ENCODE measurements at places on chromosomes 2 and 18.

- DNase-seq, result no peak
Measured at GRCh38 chr2:166084301-166084700, 43.5 kb downstream of the SCN1A start.

DNA sequence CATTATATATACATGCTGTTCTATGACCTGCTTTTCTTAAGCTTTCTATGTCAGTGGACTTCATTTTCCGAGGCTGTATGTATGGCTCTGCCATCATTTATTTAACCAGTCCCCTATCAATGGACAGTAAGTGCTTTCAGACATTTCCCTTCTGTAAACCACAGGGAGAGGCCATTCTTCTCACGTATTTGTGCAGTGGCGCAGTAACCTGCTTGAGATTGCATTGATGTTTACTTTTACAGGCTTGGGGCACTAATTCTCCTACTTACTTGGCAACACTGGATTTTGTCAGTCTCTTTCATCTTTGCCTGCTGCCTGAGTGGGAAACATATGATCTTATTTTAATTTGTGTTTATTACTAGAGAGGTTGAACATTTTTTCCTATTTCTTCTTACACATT is 52.1 kb downstream of the BOLA3 start:
- no peak for DNase-seq

- DNase-seq, result no peak
Measured at GRCh38 chr2:23497063-23497462, 112.1 kb downstream of the KLHL29 start.

DNA sequence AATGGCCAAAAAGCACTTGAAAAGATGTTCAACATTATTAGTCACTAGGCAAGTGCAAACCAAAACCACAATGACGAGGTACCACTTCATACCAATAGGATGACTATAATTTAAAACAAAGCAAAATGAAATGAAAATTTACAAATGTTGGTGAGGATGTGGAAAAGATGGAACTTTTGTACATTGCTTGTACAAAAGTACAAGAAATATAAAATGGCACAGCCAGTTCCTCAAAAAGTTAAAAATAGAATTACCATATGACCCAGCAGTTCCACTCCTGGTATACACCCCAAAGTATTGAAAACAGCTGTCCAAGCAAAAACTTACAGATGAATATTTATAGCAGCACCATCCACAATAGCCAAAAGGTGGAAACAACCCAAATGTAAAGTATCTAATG is 107.8 kb upstream of the XPO1 start:
- DNase-seq, result no peak

DNA sequence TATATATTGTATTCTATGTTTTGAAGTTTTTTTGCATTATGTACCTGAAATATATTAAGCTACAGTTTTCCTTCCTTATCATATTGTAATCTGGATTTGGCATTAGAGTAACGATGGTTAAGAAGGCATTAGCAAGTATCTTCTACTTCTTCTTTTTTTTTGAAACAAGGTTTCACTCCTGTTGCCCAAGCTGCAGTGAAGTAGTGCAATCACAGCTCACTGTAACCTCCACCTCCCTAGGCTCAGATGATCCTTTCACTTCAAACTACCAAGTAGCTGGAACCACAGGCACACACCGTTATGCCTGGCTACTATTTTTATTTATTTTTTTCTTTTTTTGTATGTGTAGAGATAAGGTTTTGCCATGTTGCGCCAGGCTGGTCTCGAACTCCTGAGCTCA is 201.1 kb downstream of the ZNF804A start:
- DNase-seq, result no peak

DNA sequence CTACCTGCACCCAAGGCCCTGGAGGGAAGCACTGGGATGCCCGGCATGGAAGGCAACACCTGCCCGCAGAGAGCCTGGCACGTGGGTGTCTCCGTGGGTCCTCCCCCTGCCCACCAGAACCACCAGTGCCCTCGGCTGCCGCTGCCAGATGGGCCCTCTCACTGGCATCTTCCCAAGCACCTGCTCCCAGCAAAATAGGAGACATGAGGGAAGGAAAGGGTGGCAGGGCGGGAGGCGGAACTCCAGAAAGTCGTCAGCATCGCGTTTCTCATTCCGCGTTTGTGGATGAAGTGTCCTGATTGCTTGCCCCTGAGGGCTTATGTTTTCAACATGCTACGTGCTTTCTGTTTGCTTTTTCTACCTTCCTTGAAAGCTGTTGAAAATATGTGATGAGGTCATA is 8.8 kb upstream of the SNTG2 start:
- no peak for DNase-seq

DNA sequence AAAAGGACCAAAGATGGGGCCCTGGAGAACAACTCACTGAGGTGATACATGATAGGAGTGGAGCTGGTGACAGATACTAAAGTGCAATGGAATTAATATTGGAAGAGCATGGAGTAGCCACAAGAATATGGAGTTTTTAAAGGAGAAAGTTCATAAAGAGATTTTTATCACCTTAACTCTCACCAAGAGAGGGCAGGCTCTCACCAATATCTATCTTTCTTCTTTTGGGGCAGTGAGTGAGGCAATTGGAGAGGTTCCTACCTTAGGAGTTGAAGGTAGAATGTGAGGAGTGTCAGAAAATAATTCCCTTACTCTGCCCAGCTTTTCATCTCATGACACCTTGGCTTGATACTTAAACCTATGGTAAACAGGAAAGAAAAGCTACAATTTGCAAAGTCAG is 233.7 kb upstream of the CWC22 start:
- no peak for DNase-seq

DNA sequence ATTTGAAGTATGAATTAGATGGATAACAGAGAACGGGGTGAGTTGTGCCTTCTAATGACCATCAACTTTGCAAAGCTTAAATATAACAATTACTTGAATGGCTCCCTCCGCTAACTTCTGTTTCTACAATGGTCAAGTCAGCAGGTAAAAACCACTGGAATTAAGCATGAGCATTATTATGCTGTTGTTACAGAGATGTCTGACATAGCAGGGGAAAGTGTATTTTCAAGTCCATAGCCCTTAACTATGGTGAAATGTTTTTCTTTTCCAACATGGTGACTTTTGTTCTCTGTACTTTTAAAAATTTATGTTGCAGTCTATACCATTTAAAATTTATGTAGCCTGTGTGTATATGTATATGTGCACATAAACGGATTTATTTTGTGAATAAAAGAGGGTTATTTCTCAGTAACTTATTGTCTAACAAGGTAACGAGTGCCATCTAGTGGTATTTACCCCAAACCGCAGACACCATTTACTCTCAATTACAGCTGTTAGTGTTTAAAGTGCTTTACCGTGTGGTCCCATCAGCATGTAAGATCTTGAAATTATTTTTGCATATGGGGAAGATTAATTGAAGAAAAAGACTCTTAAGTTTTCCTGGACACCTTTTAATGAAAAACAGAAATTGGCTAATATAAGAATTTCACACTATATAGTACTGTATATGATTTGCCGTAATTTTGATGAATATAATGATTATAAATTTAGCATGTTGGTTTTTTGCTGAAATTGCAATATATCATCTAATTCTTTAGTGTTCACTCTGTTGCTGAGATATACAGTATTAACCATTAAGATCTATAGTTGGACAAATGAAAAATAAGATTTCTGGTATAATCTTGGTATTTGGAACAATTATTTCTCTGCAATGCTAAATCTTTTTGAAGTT is 78.2 kb downstream of the UBE2E3 start:
- DNase-seq, result no peak

GRCh38 chr2:122168799-122169198 is 413.3 kb downstream of the TSN start:
- DNase-seq, result no peak

DNA sequence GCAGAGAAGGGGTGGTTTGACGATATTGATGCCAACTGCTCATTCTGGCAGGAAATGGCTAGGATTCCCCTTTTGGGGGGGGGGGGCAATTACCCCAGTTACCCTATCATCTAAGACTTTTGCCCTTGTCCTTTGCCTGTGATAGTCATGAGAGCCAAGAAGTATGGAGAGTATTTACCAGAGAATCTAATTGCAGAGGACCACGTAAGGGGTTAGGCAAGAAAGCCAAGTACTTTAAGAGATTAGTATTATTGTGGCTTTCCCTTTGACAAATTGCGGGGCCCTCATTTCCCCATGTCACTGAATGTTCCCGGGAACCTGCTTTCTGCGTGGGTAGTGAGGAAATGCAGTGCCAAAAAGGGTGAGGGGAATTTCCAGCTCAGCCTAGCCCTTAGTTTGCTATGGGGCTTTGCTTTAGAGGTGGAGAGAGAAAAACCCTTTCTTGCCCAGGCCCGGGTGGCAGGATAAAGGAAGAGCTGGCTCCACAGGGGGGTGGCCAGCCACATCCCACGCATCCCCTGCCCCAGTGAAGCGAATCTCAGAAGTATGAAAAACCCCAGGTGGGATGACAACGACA is 1.5 kb downstream of the AQP4 start:
- no peak for DNase-seq

- no peak for DNase-seq
Measured at GRCh38 chr2:25377822-25378421, 36.2 kb upstream of the DNMT3A start.

DNA sequence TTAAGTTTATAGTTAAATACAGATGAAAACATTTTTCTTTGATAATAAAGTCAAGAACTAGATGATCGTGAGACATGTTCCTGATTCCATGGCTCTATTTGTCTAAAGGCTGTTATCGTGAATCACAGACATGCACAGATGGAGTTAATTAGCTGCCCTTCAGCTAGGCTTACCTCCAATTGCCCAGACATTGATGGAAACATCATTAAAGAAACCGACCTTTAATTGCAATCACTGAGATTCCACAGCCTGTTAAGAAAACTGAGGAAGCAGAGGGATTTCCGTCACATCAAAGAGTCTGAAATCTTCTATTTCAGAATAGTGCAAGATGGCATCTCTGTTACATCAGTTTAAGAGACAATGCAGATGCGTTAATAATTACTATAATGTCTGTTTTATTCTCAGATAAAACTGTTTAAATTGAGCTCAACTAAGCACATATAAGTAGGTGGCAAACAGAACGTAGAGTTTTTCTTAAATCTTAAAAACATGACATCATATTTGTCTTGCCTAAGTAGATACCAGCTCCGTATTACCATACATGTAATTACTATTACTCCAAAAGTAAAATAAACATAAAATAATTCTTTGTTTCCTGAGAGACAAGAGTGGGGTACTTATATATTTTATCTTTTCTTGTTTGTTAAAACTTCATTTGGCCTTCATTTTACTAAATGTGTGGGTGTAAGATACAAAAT is 23.9 kb upstream of the CRACDL start:
- DNase-seq, result no peak

DNA sequence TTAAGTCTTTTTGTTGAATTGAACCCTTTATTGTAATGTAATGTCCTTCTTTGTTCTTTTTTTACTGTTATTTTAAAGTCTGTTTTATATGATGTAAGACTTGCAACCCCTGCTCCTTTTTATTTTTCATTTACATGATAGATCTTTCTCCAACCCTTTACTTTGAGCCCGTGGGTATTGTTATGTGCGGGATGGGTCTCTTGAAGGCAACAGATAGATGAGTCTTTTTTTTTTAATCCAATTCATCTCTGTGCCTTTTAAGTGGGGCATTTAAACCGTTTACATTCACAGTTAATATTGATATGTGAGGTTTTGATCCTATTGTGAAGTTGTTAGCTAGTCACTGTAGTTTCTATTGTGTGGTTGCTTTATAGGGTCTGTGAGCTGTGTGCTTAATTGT is 120.6 kb downstream of the NCOA1 start:
- no peak for DNase-seq

DNA sequence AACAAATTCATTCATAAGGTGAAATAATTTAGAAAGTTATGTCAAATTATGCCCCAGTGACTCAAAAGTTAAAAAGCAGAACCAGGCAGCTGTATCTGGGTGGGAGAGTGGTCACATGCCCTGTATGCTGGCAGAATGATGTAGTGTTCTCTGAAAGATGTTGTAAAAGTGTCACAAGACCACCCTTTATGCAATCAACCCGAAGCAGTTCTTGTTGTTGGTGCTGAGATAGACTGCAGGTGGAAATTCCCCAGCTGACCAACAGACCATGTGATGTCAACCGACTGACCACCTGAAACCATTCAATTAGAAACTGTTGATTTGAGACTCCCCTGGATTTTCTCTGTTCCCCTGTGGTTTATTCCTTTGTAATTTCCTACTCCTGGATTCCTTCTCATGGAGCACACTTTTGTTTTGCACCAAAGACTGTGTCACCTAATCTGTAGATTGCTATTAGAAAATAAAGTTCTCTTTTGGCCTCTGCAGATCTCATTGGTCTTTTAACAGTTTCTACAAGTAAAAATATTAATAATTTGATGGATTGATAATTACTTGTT is 1341.3 kb upstream of the LRRTM1 start:
- no peak for DNase-seq

DNA sequence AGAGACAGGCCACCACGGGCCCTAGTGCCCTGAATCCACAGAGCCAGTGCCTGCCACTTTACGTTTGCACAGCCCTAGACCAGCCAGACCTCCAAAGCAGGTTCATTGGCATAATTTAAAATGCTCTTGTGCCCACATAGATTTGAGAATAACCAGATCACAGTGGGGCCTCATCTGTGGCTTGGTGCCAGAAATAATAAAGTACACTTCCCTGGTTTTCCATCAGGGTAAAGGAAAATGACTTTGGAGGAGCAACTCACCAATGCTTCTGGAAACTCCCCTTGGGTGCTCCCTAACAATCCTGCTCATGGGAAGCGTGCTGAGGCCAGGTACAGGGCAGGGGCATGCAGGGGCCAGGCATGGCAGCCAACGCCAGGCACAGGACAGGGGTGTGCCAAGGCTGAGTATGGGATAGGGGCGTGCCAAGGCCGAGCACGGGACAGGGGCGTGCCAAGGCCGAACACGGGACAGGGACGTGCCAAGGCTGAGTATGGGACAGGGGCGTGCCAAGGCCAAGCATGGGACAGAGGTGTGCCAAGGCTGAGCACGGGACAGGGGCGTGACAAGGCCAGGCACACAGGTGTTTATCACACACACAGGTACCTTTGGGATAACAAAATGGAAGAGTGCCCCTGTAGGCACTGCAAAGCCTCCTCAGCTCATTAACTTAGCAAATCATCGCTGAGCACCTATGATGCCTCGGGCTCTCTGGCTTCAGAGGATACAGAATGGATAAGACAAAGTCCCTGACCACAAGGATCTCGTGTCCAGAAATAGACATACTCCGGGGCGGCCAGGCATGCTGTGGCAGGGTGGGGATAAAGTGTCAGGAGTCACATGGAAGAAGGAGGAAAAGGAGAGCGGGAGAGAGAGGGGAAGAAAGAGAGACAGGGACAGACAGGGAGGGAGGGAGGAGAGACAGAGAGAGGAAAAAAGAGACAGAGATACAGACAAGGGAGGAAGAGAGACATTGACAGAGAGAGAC is 334.7 kb downstream of the EIPR1 start:
- DNase-seq, result no peak

DNA sequence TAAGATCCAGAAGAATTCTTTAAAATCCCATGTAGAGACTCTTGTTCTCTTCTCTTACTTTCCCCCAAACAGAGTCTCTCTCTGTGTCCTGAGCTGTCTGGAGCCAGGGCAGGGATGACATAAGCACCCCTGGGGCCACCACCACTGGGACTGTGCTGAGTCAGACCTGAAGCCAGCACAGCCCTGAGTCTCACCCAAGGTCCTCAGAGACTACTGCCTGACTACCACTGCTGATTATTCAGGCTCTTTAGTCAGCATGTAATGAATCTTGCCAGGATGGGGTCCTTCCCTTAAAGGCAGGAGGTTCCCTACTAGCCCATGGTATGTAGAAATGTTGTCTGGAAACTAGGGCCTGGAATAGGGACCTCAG is 34.9 kb upstream of the DYNC1I2 start:
- no peak for DNase-seq

Data from cortex of kidney (tissue), 1 donor.